Amygdala (tissue), 56 donors: ENCODE measurements at places on chromosomes 11 and 22.

- no peak for DNase-seq
These were observed 76.7 kb downstream of the FAR1 start for GRCh38 chr11:13745165-13745564.

GRCh38 chr11:26896719-26897118 lies 97.2 kb upstream of the FIBIN start:
- DNase-seq = no peak

GRCh38 chr11:65742353-65742752 lies 21.8 kb upstream of the RNASEH2C start:
- DNase-seq = no peak

GRCh38 chr22:29148826-29149225 lies 56.9 kb upstream of the EMID1 start:
- no peak for DNase-seq

DNA sequence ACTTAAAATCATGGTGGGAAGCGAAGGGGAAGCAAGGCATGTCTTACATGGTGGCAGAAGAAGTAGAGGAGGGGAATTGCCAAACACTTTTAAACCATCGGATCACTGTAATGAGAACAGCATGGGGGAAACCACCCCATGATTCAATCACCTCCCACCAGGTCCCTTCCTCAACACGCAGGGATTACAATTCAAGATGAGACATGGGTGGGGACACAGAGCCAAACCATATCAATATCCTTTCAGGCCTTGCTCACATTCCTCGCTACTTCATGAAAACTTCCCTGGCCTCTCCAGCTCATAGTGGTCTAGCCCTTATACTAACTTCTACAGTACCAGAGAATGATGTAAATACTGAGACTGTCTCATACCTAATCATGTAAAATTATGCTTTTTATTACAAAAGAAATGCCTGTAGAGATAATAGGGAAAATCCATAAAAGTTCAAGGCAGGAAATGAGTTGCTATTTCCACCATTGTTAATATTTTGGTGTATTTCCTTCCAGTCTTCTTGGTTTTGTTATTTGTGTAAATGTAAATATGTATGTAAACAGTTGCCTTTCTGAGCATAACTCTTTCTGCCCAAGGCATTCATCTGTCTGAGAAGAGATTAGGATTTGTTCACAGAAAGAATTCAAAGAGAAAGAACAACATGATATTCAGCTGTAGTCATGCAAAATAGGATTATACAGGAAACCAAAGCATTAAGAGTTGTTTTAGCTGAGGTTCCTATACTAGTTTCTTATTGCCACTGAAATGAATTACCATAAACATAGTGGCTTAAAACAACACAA lies 104.3 kb upstream of the LDLRAD3 start:
- no peak for DNase-seq

GRCh38 chr22:36702842-36703215 lies 723 bp downstream of the CACNG2 start:
- no peak for DNase-seq

- no peak for DNase-seq
These were observed 16.4 kb downstream of the FNBP4 start for GRCh38 chr11:47750725-47751124.
